ENCODE measurements at places on chromosomes 1 and 21. TPM values are rescaled to one million over a fixed set of nuclear protein-coding genes. Genes with fewer than 3 reads are reported as not detected.

DNA sequence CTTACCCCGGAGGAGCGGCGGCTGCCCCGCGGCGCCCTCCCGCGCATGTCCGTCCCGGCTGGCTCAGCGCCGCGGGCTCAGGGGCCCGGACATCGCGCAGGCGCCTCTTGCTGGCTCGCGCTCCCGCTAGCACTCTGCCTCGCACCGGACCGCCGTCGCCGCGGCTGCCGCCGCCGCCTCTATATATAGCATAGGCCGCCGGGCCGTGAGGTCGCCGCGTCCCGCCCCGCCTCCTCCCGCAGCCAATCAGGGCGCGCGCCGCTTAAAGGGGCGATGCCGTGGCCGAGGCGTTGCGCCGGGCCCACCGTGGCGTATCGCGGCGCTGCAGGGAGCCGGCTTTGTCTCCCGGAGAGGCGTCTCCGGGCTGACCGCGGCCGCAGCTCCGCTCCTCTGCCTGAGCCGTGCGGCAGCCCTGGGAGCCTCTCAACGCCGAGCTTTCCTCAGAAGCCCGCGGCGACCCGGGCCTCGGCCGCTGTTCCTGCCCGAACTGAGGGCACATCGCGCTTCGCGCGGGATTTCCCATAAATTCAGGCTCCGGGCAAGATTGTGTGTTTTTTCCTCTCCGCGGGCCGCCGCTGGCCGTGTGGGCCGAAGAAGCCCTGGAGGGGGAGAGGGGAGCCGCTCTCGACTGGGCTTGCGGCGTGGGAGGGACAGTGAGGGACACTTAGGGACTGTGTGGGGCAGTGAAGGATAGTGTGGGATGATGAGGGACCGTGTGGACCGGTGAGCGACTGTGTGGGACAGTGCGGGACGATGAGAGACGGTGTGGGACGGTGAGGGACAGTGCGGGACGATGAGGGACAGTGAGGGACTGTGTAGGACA, at the start of gene ERRFI1:
ERRFI1 (minus strand) TSS at position 157 of the 823 bp plus-strand sequence. CDS start 10,690 bp downstream, outside the sequence.
- H3K27ac ChIP-seq = peak within 1 kb of the TSS; percentile 94
- peak within 1 kb of the TSS; percentile 88 for H3K4me3 ChIP-seq

DNA sequence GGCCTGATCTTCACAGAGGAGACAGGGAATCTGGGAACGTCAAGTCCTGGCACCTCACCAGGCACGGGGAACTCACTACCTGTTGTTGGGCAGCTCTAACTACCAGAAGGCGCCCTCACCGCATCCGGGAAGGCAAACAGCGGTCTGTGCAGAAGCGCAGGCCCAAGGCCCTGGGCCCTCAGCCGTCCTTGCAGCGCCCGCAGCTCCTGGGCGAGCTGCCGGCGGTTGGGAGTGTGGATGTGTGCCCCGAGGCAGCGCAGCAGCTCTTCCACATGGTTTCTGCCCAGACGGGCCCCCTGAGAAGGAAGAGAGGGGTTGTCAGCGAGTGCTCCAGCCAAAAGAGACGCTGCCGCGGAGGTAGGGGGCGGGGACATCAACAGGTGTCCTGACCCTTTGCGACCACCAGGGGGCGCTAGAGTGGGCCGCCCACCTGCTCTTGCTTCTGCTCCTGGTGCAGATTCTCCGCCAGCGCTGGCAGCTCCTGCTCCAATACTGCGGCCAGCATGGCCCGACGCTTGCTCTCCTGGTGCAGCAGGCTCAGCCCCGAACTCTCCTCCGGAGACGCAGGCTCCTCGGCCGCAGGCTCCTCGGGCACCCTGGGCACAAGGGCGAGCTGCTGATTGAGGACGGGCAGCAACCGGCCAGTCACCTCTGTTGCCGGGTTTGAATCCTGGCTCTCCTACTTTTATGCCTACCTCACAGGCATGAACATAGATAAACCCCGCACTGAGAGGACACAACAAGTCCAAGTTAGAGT, 9.3 kb downstream of the MAP3K6 start:
- H3K36me3 ChIP-seq = no peaks in the 10 kb centered on the region
- no peak overlapping the region for H3K4me3 ChIP-seq
- H3K27ac ChIP-seq = peak overlapping the region; percentile 83
- H3K27me3 ChIP-seq = no peaks in the 10 kb centered on the region
- DNase-seq = peak; percentile 77
- no peaks in the 10 kb centered on the region for H3K4me1 ChIP-seq

GRCh38 chr1:164569866-164570265, 10.9 kb downstream of the PBX1 start:
- H3K4me1 ChIP-seq = no peaks in the 10 kb centered on the region
- peak overlapping the region; percentile 23 for H3K27ac ChIP-seq
- H3K27me3 ChIP-seq = no peaks in the 10 kb centered on the region
- no peak for DNase-seq
- no peaks in the 10 kb centered on the region for H3K36me3 ChIP-seq
- no peak overlapping the region for H3K4me3 ChIP-seq

Gene RIMS3
- total RNA-seq = 10.5 TPM

Gene S100A7A
- not detected for total RNA-seq

GRCh38 chr1:227192163-227192562, 126.1 kb downstream of the CDC42BPA start:
- no peaks in the 10 kb centered on the region for H3K4me1 ChIP-seq
- no peak overlapping the region for H3K27ac ChIP-seq
- no peaks in the 10 kb centered on the region for H3K36me3 ChIP-seq
- DNase-seq = no peak
- no peaks in the 10 kb centered on the region for H3K27me3 ChIP-seq
- H3K4me3 ChIP-seq = no peak overlapping the region

Gene SHCBP1L
- 23.9 TPM for total RNA-seq

Gene KCNE2
- total RNA-seq = not detected

DNA sequence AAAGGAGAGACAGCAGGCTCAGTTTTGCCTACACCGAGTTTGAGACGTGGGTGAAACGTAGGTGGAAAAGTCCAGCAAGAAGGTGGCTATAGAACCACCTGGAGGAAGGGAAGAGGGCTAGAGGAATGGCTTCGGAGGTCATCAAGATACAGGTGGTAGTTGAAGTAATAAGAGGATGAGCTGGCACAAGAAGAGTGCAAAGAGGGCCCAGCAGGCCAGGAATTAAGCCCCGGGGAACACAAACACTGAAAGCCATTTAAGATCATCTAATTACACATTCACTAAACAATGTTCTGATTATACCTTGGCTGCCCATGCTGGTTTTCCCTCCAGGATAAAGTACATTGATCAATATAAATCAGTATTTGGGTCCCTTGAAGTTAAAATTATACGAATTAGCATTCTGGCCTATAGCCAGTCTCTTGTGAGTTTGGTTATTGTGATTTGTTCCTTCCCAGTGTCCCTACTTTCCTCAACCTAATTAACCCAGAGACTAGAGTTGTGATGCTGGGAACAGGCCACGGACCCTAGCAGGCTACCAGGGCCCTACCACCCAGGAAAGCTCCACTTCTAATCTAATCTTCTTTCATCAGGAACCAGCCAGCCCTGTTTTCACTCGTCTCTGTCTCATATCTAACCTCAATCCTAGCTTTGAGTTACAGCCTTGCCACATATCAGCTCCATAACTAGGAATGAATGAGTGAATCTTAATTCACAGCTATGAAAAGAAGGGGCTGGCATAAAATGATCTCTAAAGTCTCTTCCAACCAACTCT, 26.4 kb upstream of the PPP1R15B start:
- no peaks in the 10 kb centered on the region for H3K27me3 ChIP-seq
- DNase-seq = no peak
- peaks cover 5% of the 10 kb centered on the region for H3K4me1 ChIP-seq
- no peaks in the 10 kb centered on the region for H3K36me3 ChIP-seq

Gene TNNI3K
- total RNA-seq = not detected

GRCh38 chr1:91774520-91775203, 111.3 kb downstream of the TGFBR3 start:
- no peak overlapping the region for H3K27ac ChIP-seq
- no peaks in the 10 kb centered on the region for H3K27me3 ChIP-seq
- no peaks in the 10 kb centered on the region for H3K36me3 ChIP-seq
- DNase-seq = no peak

DNA sequence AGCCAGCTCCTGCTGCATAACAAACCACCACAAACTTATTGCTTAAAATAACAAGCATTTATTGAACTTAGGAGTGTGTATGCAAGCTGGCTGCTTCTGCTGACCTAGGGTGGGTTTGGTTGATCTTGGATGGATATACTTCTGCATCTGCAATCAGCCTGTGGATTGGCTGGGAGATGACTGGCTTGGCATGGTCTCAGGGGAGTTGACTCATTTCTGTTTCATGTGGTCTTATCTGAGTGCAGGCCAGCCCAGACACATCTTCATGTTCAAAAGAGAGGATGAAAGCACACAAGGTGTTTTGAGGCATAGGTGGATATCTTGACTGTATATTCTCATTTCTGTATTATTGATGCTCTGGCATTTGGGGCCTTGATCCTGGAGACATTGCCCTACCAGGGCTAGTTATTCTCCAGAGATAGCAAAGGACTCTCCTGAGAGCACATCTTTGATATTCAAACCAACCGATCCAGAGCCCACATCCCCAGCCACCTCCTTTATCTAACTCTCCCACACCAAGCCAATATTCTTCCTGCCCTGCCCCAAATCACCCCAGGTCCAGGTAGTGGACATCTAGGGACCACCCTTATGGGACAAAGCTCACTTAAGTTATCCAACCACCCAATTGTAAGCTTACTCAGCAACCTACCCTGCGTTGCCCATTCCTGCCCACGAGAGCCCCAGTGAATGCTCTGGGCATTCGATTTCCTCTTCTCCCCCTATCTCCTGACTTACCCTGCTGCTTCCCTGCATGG, 350.8 kb downstream of the PTPRU start:
- no peaks in the 10 kb centered on the region for H3K36me3 ChIP-seq
- H3K27ac ChIP-seq = no peak overlapping the region
- no peaks in the 10 kb centered on the region for H3K4me1 ChIP-seq
- no peak overlapping the region for H3K4me3 ChIP-seq
- no peak for DNase-seq
- no peaks in the 10 kb centered on the region for H3K27me3 ChIP-seq

DNA sequence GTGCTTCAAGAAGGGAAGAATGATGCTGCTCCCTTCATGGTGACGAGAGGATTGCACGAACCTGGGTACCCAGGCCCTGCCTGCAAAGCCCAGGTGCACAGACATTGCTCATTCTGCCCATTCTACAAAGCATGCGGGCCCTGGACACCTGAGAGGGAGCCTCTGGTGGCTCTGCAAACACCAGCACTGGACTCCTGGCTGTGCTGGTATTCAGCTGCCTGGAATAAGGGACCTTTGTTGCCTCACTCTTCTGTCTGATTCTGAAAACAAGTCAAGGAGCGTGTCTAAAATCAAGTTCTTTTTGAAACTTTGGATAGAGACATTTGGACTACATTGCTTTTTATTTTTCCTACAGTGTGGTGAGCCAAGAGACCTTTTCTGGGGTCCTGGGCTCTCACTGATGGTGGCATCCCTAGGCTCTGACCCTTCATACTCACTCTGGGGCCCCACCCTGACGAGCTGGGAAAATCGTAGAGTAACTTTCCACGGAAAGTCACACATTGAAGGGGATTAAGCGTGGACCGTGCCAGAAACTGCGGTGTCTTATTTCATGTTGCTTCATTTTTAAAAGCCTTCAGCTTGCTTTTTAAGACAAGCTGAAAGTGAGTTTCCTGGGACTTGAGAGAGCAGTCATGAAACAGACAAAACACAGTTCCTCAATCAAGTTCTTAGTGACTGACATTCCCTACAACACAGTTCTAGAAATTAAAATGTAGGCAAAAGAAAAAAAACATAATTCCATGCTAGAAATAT, 24.0 kb downstream of the ABCA4 start:
- H3K4me3 ChIP-seq = no peak overlapping the region
- peaks cover 11% of the 10 kb centered on the region for H3K4me1 ChIP-seq
- no peaks in the 10 kb centered on the region for H3K27me3 ChIP-seq
- H3K27ac ChIP-seq = peak overlapping the region; percentile 65

GRCh38 chr1:91712393-91712792, 173.6 kb downstream of the TGFBR3 start:
- no peaks in the 10 kb centered on the region for H3K27me3 ChIP-seq
- no peaks in the 10 kb centered on the region for H3K36me3 ChIP-seq
- H3K4me3 ChIP-seq = no peak overlapping the region
- no peaks in the 10 kb centered on the region for H3K4me1 ChIP-seq
- DNase-seq = no peak

Gene CCNL2
- total RNA-seq = 242 TPM

- no peak for DNase-seq
- no peak overlapping the region for H3K4me3 ChIP-seq
- H3K36me3 ChIP-seq = no peaks in the 10 kb centered on the region
- H3K27me3 ChIP-seq = no peaks in the 10 kb centered on the region
- no peaks in the 10 kb centered on the region for H3K4me1 ChIP-seq
- H3K27ac ChIP-seq = no peak overlapping the region
These were observed 11.4 kb downstream of the TMEM81 start for GRCh38 chr1:205072881-205073280.

GRCh38 chr1:162689745-162690671, 57.7 kb downstream of the DDR2 start:
- no peak for DNase-seq
- no peaks in the 10 kb centered on the region for H3K36me3 ChIP-seq
- H3K4me3 ChIP-seq = no peak overlapping the region
- H3K4me1 ChIP-seq = peaks cover 3% of the 10 kb centered on the region
- no peaks in the 10 kb centered on the region for H3K27me3 ChIP-seq

DNA sequence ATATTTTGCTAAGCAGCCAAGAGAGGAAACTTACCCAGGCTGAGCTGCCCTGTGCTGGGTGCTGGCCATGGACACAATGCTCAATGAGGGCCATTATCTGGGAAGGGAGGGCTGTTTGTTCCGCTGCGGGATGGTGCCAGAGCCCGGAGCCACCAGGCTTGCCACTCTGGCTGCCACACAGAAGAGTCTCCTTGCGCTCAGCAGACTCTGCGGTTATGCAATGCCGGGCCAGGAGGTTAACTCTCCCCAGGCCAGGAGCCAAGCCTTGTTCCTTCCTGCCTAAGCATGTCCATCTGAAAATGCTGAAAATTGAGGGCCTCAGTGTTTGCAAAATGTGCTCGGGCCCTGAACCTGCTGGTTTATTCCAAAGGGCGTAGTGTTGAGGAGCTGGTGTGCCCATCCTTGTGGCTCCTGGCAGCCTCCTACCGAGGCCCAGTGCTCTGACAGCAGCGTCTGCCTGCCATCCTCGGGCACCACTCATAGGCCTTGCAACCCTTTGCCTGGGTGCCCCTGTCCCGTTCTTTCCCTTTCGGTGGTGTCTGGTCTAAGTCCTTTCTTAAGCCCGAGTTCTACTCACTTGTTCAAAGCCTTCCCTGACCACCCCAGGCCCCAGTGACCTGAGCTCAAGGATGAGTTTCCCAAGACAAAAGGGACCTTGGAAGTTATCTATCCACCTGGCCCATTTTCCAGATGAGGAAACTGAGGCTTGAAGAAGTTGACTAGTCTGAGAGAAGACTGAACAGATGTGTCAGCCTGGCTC, 133.8 kb upstream of the EDN2 start:
- H3K4me1 ChIP-seq = peaks cover 7% of the 10 kb centered on the region
- peak overlapping the region; percentile 28 for H3K27ac ChIP-seq
- DNase-seq = peak; percentile 92
- H3K27me3 ChIP-seq = no peaks in the 10 kb centered on the region

DNA sequence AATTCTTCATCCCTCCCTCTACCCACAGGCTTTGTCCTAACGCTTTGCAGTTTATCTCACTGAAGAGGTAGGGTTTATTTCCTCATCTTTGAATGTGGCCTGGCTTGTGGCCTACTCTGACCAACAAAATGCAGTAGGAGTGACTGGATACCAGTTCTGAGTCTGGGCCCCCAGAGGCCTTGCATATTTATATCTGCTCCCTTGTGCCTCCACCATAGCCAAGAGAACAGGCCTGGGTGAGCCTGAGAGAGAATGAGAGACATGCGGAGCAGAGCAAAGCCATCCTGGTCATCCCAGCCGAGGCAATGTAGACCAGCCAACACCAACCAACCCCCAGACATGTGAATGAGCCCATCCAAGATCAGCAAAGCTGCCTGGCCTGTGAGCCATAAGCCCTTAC, 30.3 kb downstream of the SMIM12 start:
- no peak overlapping the region for H3K27ac ChIP-seq
- no peaks in the 10 kb centered on the region for H3K27me3 ChIP-seq
- H3K4me3 ChIP-seq = no peak overlapping the region
- H3K36me3 ChIP-seq = no peaks in the 10 kb centered on the region
- no peaks in the 10 kb centered on the region for H3K4me1 ChIP-seq

Gene PODN
- total RNA-seq = 11.6 TPM
